Stimulated activated CD4-positive, alpha-beta T cell treated with anti-CD3 and anti-CD28 coated beads, Interleukin-1b, Interleukin-23, amount 100 ng/mL, for 4 hours (primary cell): ENCODE measurements at places on chromosomes 16 and 17.

- DNase-seq, result no peak
These were observed 16.5 kb downstream of the CRISPLD2 start for GRCh38 chr16:84836234-84836647.

DNA sequence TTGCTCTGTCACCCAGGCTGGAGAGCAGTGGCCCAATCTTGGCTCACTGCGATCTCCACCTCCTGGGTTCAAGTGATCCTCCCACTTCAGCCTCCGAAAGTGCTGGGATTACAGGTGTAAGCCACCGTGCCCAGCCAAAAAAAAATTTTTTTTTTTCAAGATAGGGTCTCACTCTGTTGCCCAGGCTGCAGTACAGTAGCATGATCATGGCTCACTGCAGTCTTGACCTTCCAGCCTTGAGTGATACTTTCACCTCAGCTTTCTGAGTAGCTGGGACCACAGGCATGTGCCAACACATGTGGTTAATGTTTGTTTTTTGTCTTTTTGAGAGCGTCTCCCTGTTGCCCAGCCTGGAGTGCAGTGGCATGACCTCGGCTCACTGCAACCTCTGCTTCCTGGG, 1.7 kb upstream of the PAM16 start:
- no peak for DNase-seq

DNA sequence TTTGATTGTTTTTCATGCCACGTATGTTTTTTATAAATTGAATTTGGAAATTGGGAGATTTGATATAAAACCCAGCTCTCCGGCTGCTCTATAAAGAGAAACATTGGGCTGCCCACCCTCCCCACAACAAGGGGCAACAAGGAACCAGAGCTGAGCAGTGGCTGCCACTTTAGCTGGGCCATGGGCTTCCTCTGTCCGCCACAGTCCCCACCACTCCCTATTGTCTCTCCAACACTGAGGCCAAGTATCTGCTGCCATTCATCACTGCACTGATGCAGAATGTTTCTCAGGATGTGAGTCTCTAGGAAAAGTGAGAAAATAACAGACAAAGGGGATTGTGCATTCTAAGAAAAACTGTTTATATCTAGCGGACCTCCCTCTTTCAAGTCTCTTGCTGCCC, 106.8 kb downstream of the LITAF start:
- DNase-seq, result no peak

GRCh38 chr16:10646581-10647263, 48.0 kb downstream of the TEKT5 start:
- no peak for DNase-seq

- no peak for DNase-seq
These were observed 48.7 kb downstream of the USP22 start for GRCh38 chr17:20993863-20994778.

DNA sequence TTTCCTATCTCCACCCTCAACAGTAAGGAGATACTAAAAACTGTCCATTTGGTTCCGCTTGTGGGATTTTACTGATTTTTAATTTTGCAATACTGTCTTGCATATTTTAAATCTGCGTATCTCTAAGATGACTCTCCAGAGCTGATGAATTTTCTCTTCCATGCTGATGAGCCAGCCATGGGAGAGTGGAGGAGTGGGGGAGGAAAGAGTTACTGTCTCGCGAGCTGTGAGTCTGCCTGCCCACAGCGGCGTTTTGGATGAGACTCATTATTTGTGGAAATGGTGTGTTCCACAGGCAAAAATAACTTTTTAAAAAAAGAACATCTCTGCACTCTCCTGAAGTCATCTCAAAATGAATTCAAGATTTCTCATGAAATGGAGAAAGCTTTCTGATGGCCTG, 34.6 kb upstream of the MYOCD start:
- DNase-seq, result no peak

DNA sequence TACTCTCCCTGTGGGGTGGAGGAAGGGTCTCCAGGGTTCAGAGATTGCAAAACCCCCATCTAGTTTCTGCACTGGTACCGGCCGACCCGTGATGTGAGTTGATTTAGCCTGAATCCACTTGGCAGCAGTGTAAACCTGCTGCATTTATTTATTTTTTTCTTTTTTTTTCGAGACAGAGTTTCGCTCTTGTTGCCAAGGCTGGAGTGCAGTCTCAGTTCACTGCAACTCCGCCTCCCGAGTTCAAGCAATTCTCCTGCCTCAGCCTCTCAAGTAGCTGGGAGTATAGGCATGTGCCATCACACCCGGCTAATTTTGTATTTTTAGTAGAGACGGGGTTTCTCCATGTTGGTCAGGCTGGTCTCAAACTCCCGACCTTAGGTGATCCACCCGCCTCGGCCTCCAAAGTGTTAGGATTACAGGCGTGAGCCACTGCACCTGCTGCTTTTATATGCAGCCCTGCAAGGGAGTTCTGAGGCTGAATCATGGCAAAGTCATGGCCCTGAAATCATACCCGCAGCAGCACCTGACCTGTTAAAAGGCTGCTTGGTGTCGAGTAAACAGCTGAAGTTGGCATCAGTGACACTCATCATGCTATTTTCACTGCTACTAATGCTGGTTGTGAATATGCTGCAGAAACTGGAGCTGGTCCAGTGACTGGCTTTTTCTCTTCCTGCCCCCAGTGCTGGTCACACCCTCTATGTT, 21.4 kb downstream of the DEXI start:
- no peak for DNase-seq

DNA sequence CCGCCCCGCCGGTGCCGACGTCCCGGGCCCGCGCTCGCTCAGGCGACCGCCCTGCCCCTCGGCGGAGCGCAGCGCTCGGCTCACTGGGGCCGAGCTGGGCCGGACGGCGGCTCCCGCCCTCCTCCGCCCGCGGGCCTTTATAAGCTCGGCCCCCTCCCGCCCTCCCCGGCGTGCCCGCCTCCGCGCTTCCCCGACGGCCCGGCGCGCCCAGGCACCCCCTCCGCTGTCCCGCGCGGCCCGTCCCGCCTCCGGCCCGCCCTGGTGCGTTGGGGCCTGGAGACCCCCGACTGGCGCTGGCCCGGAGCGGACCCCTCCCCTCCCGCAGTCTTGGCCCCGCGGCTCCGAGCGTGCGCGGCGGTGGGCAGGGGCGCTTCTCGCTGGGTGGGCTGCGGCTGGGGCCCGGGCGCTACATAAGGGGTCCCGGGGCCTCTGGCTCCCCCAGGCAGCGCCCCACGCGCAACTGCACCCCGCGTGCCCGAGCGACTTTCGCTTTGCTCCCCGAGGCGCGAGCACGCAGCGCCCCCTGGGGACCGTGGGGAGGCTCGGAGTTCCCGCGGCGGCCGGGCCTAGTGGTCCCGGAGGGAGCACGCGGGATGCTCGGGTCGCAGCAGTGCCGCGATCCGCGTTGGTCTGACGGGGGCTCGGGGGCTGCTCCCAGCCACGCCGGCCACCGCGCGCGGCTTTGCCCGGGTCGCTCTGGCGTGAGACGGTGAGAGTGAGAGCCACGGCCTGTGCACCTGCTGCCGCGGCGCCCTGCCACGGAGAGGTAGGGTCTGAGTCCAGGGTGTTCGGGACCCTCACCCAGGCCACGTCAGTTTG, at the start of gene PIEZO1:
PIEZO1 (minus strand) TSS at position 115 of the 819 bp plus-strand sequence. CDS start 256 bp downstream, outside the sequence.
- DNase-seq, result peak; percentile 85

GRCh38 chr17:50386510-50386909, 10.8 kb downstream of the LRRC59 start:
- DNase-seq, result no peak

- no peak for DNase-seq
These were observed 4.9 kb downstream of the SOX9 start for GRCh38 chr17:72125742-72126141.

- no peak for DNase-seq
These were observed 32.7 kb downstream of the VPS53 start for GRCh38 chr17:681738-682529.

- DNase-seq, result no peak
These were observed 121.0 kb downstream of the C16orf95 start for GRCh38 chr16:87196231-87196630.

DNA sequence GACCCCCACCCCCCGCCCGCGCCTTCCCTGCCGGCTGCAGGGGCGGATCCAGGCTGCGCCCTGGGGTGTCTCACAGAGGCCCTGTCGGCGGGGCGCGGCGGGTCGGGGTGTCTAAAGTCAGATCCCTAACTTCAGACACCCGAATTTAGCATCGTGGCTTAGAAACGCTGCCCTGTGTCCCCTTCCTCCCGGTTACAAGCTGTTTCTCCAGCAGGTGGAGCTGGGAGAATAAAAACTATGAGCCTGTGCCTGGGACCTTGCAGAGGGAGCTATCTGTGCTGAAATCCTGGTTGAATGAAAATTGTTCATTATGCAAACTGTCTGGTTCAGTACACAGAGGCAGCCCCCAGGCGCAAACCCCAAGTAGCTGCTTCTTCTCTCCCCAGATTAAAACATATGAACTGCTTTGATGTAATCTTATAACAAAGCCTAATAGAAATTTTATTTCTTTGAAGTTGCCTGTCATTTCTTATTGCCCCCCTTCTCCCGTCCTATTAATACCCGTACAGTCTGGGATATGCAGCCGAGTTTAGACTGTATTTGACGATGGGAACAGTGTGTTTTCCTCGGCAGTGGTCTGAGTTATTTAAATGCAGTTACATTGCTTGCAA, 79.0 kb downstream of the RPA1 start:
- no peak for DNase-seq

DNA sequence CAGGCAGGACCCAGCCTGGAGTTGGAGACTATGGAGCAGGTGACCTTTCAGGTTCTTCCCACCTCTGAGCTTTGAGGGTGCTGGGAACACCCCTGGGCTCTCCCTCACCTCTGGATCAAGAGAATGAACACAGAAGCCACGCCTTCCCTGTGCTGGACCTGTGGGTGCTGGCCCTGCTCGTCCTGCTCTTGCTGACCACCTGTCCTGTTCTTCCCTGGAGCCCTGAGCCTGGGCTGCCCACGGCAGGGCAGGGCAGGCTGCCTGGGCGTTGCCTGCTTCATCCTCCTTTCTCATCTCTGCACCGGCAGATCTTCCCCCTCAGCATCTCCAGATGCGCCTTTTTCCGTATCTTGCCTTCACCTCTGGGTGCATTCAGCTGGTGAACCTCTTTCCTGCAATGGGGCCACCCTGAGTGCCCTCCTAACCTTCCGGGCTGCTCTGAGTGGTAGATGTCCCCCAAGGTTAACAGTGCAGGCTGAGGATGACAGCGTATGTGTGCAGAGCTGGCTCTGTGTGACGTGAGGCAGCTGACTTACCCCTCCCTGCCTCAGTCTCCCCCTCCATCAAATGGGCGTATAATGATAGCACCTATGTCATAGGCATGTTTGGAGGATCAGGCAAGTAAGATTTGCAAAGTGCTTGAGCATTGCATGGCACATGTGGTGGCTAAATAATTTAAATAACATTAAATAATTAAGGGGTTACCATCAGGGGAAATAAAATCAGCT, 225.8 kb upstream of the CIBAR2 start:
- no peak for DNase-seq

DNA sequence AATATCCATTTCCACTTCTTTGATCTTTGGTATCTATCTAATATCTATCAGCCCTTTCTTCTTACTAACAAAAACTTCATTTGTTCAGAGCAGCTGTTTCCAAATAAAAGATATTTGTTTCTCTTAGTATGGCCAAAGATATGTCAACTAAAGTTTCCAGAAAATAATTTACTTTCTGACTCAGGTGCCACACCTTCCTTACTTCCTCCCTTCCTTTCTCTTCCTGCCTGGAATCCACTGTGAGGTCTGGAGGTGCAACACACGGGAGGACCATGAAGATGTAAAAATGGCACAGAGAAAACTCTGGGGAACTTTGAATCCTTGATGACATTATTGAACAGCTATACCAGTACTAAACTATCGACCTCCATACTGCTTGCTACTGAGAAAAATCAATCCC, 14.0 kb downstream of the MED13 start:
- no peak for DNase-seq

DNA sequence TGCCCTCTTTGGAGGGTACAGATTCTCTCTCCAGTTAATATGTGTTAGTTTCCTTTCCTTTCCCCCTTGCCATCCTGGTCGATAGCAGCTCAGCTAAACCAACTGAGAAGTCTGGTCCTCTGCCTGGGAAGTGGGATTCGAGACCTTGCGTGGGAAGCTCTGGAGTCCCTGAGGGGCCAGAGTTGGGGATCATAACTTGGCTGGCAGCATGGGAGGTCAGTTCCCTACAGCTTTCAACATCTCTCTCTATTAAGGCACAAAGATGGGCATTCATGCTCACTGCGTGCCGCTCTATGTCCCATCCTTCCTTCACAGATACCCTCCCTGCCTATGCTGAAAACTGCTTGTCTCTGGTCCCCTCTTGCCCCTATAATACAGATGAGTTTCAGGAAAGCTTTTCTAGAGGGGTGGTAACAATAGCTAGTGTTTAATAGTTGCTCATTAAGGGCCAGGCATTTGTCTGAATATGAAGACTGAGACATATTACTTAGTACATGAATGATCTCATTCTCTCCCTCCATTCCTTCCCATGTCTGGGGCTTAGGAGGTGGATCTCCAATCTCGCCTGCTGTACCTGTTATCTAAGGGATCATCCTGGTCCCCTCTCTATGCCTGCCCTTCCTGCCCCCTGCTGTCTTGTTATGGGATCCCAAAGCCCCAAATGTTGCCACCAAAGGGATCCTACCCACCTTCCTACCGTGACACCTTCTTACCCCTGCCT, 10.8 kb downstream of the THRA start:
- DNase-seq, result no peak

DNA sequence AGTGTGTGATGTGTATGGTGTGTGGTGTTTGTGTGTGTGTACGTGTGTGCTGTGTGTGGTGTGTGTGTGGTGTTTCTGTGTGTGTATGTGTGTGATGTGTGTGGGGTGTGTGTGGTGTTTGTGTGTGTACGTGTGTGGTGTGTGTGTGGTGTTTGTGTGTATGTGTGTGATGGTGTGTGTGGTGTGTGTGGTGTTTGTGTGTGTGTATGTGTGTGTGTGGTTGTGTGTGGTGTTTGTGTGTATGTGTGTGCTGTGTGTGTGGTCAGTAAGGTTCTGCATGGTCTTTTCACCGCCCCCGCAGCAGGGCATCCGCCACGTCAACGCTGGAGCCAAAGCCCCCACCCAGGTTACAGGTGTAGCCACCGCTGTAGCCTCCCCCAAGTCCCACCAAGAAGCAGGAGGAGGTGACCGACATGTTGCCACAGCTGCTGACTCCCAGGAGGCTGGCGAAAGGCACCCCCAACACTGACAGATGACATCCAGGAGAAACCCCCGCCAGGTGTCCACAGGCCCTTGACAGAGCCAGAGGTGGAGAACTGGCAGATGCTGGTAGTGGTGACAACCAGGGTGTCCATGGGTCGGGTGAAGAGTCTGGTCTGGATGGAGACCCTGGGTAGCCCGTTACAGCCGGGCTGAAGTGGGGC, 9.3 kb upstream of the KRT17 start:
- DNase-seq, result no peak

DNA sequence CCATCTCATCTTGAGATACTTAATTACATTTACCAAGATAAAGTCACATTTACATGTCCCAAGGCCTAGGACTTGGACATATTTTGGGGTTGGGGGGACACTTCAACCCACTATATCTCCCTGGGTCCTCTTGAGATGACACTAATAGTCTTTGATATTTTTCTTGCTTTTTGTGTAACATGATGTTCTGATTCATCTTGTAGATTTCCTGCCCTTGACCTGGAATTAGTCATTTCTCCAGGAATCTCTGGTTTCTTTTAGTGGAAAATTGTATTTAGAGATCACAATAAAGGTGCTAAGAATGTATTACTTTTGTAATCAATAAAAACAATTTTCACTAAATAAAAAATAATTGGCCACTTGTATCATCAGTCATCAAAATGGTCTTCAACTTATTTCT, 157.3 kb downstream of the VPS53 start:
- no peak for DNase-seq
